ENCODE measurements at places on chromosomes 4 and X. TPM values are rescaled to one million over a fixed set of nuclear protein-coding genes. Genes with fewer than 3 reads are reported as not detected.

GRCh38 chrX:118751950-118752783 lies 24.8 kb downstream of the IL13RA1 start:
- no peak for DNase-seq

GRCh38 chr4:57462843-57463242 lies 352.7 kb upstream of the IGFBP7 start:
- DNase-seq = no peak

GRCh38 chrX:4876268-4876667 lies 1162.8 kb upstream of the PRKX start:
- DNase-seq = no peak

- DNase-seq = peak; percentile 81
These were observed 25.5 kb downstream of the UTP14A start for GRCh38 chrX:129931411-129932015.

DNA sequence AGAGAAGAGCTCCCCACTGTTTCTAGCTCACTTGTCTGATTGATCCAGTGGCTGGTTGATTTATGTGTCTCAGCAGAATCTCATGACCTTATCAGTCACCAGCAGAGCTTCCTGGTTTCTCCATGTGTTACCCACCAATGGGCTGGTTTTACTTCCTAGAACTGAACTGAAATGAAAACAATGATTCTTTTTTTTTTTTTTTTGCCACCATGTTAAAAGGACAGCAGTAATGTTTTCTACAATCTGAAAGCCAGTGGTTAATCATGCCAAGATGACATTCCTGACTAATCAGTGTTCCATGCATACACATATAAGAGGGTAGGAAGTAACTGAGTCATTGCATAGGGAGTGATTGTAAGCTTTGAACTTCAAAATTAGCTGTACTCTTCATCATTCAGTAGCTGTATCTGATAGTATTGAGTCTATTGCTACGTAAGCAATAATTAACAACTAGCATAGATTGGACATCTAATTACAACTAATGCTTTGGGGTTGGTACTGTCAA lies 67.7 kb downstream of the SLC4A4 start:
- DNase-seq = no peak

DNA sequence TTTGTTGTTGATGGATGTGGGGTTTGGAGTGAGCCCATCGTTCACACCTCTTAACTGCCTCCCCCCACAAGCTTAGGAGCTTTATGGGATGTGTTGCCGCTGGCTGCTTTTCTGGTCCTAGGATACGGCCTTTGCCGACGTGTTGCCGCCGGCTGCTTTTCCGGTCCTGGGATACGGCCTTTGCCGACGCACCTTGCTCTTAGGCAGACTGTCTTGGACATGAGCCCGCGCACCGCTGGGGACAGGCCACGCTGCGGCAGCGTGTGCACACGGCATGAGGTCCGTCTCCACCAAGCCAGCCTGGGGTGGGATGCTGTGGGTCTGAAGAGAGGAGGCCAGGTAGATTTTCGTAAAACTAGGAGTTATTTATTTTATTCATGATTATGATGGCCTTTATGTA lies 14.2 kb downstream of the RGS12 start:
- DNase-seq = no peak

- DNase-seq = no peak
These were observed 48.1 kb upstream of the PLK4 start for GRCh38 chr4:127832585-127832984.

- no peak for DNase-seq
These were observed 2.4 kb upstream of the KCND1 start for GRCh38 chrX:48974033-48974432.

GRCh38 chr4:15925830-15926229 lies 12.7 kb downstream of the FGFBP1 start:
- DNase-seq = no peak

- no peak for DNase-seq
These were observed 930.3 kb downstream of the STIM2 start for GRCh38 chr4:27790911-27791310.

DNA sequence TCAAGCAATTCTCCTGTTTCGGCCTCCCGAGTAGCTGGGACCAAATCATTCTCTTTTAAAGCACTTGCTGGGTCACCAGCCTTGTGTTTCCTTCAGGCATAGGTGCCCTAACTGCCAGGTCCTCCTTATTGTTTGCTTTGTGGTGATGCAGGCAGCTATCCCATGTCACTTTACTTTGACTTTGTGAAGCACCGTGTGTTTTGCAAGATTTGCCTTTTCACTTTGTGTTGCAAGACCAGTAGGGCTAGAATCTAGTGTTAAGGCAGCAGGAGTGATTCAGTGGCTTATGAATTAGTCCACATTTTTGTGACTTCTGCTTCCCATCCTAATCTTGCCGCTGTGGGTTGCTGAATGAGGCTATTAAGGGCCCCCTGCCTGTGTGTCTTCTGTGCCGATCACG lies 20.2 kb downstream of the SYAP1 start:
- no peak for DNase-seq

GRCh38 chr4:2301806-2302205 lies 39.9 kb upstream of the MXD4 start:
- no peak for DNase-seq

GRCh38 chr4:33886356-33886755 lies 2358.0 kb downstream of the ARAP2 start:
- no peak for DNase-seq

GRCh38 chr4:34193451-34194154 lies 2050.7 kb downstream of the ARAP2 start:
- no peak for DNase-seq

DNA sequence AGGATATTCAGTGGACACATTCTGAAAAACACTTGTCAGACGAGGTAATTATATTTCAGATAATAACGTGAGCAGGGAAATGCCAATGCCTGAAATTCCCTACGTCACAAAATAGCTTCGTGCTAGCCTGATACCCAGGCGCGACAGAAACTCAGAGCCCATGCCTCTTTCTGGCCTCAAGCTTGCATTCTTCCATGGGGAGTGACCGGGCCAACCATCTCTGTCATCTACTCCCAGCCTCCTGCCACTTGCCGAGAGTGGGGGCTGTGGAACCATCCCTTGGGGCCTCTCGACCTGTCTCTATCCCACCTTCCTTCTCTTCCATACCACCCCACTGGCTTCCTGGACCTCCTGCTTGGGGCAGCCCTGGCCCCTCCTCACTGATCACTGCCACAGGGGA lies 34.5 kb upstream of the CDKN2AIP start:
- peak; percentile 37 for DNase-seq

DNA sequence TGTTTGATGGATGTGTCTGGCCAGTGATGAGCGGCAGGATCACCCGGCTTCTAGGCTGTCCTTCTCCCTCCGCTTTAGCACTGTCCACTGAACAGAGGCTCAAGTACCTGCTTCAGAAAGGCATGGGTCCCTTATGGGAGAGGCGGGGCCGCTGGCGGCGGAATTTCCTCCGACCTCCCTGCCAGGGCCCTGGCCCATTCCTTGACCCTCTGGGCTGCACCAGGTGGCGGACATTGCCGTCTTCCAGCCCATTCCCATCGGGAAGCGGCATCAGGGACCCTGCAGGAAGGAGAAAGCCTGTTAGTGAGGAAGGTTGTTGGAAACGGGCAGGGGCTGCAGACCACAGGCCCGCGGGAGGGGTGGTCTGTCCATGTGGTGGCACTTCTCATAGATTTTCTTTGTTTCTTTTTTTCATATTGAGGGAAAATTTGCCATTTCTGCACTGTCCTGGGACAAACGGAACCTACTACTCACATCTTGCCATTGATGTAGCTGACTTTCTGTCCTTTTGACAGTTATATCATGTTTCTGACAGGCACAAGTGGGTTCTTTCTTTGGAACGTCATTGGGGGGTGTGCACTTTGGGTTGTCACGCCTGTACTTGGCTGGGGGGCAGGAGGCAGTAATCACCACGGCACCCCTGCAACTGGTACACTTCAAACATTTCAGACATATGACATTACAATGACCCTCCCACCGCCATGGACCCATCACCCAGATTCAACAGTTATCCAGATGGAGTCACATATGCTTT lies 6.1 kb downstream of the APLN start:
- DNase-seq = no peak

DNA sequence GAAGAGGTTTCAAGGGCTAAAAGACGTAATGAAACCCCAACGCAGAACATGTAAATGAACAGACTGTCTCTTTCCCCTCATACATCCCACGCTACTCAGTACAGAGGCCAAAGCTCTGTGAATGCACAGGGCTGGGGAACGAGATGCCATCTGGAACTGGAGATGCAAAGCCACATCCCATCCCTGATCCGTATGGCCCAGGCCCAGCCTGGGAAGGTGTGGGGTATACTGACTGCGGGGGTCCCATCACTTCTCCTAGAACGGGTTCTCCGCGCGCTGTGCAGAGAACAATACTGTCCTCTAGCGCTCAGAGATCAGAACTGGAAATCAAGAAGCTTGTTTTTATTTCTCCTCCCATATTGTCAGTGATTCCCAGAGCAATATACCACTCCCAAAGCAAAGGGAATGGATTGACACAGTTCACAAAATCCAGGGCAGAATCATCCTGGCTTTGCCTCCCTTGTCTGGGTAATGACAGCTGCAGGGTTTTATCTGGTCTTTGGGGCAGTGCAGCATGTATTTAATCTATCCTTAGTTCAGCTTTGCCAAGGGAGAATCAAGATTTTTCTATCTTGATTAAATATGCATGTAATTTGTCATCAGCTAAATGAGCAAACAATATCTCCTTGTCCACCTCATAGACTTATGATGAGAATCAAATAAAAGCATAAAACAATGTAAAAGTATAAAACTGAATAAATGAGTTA lies 47.3 kb upstream of the TLR3 start:
- peak; percentile 62 for DNase-seq

- DNase-seq = no peak
These were observed 148.1 kb downstream of the VCX3A start for GRCh38 chrX:6386837-6387236.

DNA sequence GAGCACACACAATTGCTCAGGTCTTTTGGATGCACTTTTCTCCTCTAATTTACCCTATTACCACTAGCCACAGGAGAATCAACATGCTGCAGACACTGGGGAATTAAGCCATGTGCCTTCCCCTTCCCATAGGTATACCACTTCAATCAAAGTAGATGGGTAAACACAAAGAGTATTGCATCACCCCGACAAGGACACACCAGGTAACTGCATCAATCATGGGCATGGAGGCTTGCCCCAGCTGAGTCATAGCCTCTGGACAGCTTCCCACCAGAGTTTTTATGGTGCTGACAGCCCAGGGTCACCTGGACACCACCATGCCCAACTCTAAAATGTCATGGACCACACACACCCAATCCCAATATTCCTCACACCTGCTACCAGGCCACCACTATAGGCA lies 197.2 kb upstream of the AR start:
- DNase-seq = no peak

DNA sequence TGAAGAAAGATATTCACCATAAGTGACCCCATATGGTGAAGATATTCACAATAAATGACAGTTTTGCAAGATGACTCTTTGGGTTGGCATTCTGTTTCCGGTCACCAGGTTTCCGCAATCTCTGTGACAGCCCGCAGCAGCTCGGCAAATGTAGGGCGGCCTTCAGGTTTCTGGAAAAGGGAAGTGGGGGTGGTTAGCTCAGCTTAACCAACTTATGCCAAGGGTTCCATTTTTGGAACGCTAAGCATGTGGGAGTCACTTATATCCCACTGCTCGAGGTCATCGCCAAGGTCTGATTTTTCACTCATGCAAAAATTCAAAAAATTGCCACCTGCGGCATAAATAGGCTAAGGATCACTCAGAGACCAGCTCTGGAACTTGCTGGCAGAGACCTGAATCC lies 51.0 kb downstream of the NIPAL1 start:
- DNase-seq = no peak

DNA sequence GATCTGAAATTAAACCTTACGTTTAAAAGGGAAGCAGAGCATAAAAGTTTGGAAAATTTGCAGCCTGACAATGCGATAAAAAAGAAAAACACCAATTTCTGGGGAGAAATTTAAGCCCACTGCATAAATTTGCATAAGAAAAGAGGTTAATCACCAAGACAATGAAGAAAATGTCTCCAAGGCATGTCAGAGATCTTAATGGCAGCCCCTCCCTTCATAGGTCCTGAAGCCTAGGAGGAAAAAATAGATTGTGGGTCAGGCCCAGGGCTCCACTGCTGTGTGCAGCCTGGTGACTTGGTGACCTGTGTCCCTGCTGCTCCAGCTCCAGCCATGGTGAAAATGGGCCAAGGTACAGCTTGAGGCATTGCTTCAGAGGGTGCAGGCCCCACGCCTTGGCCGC lies 264.0 kb upstream of the CT83 start:
- no peak for DNase-seq

DNA sequence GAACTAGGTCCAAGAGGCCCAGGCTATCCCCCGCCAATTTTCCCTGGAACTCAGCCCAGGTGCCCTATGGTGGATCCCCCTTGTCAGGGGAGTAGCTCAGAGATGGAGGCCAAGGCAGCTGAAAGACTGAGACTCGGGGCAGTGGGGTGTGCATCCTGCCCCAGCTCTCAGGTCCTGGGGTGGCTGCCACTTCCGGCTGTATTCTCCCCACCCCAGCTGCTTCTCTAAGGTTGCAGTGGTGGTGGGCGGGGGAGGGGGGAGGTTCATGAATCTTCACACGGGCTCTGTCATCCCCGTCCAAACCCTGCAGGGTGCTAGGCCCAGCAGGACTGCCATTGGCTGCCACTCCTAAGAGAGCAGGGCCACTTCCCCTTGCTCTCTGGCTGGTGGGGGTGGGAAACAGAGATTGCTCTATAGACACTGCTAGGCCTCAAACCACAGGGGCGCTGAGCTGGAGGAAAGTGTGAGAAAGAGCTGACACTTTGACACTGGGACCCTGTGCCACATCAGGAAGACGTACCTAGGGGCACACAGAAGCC lies 1.5 kb downstream of the SASH3 start:
- DNase-seq = no peak

- no peak for DNase-seq
These were observed 40.4 kb upstream of the AFAP1 start for GRCh38 chr4:7980036-7980435.

GRCh38 chrX:95383778-95384177 lies 1300.9 kb upstream of the DIAPH2 start:
- no peak for DNase-seq

DNA sequence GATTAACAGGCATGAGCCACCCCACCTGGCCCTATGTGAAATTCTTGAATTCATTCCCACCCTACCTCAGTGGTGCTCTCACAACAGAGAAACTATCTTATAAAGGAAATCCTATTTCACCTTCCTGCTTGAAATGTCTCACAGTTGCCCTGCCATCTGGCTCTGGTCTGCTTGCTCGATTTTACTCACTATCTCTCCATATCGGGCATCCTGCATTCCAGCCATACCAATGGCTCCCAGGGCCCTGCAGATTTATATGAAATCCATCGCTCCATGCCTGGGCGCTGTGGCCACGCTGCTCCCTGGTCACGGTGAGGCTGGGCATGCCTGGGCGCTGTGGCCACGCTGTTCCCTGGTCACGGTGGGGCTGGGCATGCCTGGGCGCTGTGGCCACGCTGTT lies 15.8 kb downstream of the SORBS2 start:
- no peak for DNase-seq

GRCh38 chr4:67531379-67531962 lies 13.8 kb downstream of the CENPC start:
- no peak for DNase-seq

Gene MEPE
- polyA plus RNA-seq = not detected

Gene NEXMIF
- 3.1 TPM for polyA plus RNA-seq

Gene SMIM31
- 0.86 TPM for polyA plus RNA-seq

Gene CPZ
- 18.9 TPM for polyA plus RNA-seq

Gene ATOH1
- polyA plus RNA-seq = not detected

Gene SSX3
- polyA plus RNA-seq = not detected

Gene PABPC5
- polyA plus RNA-seq = 5.2 TPM

Gene ADAMTS3
- polyA plus RNA-seq = 15.7 TPM

Gene ADH1A
- 2.3 TPM for polyA plus RNA-seq

Gene CFP
- polyA plus RNA-seq = 0.85 TPM

Gene UGT2B28
- polyA plus RNA-seq = 0.83 TPM

Gene DCHS2
- 8.4 TPM for polyA plus RNA-seq

Measured in left kidney (tissue), 8 donors.